Natural killer cell treated with Interleukin-12 subunit alpha and Interleukin-12 subunit beta and Interleukin-15 and Interleukin-18, amount 100 ng/mL, for 72 hours (primary cell): ENCODE measurements at places on chromosomes 7 and 10. TPM values are rescaled to one million over a fixed set of nuclear protein-coding genes. Genes with fewer than 3 reads are reported as not detected.

SNX10 gene
- 47.2 TPM for total RNA-seq

PHYH gene
- total RNA-seq: 4.4 TPM

DNA sequence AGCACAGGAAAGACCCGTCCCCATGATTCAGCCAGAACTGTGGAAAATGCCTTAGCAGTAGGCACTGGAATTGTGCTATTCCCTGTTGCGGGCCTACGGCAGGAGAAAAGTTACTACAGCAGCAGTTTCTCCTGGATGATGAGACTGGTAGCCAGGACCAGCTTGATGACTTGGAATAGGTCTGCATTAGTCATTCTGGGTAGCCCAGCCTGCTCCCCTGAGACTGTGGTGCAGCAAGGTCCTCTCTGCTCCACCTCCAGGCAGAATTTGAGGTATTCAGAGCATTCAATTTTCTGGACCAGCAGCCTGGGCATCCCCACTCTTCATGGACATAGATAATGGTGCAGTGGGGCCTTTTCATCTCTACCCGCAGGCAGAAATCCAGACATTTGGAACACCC, 490.0 kb downstream of the SH2D4B start:
- no peak overlapping the region for H3K4me3 ChIP-seq
- no peaks in the 10 kb centered on the region for H3K4me1 ChIP-seq
- no peaks in the 10 kb centered on the region for H3K27me3 ChIP-seq
- no peaks in the 10 kb centered on the region for H3K36me3 ChIP-seq
- H3K27ac ChIP-seq: no peak overlapping the region

- H3K27ac ChIP-seq: no peak overlapping the region
- DNase-seq: no peak
- no peaks in the 10 kb centered on the region for H3K36me3 ChIP-seq
- no peak overlapping the region for H3K4me3 ChIP-seq
Measured at GRCh38 chr10:33273295-33274002, 61.0 kb downstream of the NRP1 start.
